ENCODE measurements at places on chromosomes 6 and 20. TPM values are rescaled to one million over a fixed set of nuclear protein-coding genes. Genes with fewer than 3 reads are reported as not detected.

DNA sequence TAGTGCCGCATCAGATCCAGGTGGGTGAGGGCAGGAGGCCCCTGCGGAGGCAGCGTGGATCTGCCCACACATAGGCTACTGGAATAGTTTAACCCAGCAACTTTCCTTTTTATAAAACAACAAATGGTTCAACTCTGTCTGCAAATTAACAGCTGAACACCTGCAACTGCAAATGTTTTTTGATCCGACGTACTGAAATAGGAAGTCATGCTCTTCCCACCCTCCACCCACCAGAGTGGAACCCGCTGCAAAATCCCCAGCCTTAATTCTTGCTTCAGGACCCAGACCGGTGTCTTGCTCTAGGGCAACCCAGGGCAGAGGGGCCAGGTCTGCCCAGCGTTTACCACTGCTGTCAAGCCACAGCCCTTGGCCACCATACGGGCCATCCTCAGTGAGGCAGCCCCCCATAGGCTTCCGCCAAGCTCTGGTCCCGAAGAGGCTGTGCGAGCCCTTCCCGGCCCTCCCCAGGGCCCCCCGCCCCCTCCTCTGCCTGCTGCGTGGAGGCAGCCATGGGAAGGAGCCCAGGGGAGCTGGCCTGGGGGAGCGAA, 334.3 kb downstream of the ZFAND3 start:
- no peak overlapping the region for H3K4me3 ChIP-seq
- H3K4me1 ChIP-seq: peaks cover 11% of the 10 kb centered on the region
- peaks cover 15% of the 10 kb centered on the region for H3K36me3 ChIP-seq
- DNase-seq: no peak

GRCh38 chr6:56851541-56852259, 103.2 kb upstream of the BEND6 start:
- peak overlapping the region; percentile 83 for H3K4me3 ChIP-seq
- H3K27ac ChIP-seq: peak overlapping the region; percentile 62
- H3K4me1 ChIP-seq: peaks cover 25% of the 10 kb centered on the region
- no peaks in the 10 kb centered on the region for H3K27me3 ChIP-seq
- no peaks in the 10 kb centered on the region for H3K36me3 ChIP-seq

DNA sequence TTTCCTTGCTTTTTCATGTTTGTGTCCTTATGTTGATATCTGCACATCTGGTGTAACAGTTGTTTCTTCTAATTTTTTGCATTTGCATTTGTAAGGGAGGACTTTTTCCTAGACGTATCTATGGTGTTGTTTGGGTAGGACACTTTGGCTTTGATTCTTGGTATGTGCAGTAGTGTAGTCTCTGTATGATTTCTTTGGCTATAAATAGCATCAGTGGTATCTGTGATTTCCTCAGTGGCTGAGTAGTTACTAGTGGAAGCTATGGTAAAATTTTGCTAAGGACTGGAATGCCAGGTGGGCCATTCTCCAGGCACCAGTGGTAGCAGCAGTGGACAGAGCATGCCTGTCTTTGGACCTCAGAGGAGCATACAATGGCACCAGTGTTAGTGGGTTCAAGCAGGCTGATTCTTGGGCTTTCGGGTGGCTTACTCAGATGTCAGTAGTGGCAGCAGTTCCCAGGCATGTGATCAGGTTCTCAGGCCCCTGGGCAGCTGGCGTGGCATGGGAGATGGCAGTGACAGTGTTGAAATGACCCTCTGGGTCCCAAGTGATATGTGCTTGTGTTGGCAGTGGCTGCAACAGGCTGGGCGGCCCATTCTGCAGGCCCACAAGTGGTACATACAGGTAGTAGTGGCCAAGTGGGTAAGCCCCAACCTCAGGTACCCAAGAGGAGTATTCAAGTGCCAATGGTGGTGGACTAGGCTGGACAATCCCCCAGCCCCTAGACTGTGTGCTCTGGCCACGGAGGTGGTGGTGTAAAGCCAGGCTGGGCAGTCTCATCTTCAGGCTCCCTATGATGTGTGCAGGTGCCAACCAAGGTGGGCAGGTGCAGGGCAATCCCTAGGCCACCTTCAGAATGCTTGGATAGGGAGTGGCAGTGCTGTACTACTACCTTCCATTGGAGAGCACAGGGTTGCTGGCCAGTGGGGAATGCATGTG, 54.5 kb downstream of the PLCG1 start:
- no peak overlapping the region for H3K4me3 ChIP-seq
- H3K27ac ChIP-seq: no peak overlapping the region
- DNase-seq: no peak
- no peaks in the 10 kb centered on the region for H3K4me1 ChIP-seq
- H3K27me3 ChIP-seq: no peaks in the 10 kb centered on the region

DNA sequence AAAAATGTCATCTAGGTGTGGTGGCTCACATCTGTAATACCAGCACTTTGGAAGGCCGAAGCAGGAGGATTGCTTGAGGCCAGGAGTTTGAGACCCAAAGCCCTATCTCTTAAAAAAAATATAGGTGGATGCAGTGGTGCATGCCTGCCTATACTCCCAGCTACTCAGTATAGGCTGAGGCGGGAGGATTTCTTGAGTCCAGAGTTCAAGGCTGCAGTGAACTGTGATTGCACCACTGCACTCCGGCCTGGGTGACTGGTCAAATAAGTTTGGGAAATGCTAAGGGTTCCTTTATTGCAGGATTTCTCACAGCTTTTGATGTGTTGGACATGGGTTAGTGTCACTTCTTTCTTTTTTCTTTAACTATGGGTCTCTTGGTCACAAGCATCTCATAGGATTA, 261.3 kb downstream of the PLCB1 start:
- H3K27me3 ChIP-seq: no peaks in the 10 kb centered on the region
- no peaks in the 10 kb centered on the region for H3K36me3 ChIP-seq
- DNase-seq: no peak
- no peak overlapping the region for H3K4me3 ChIP-seq
- H3K27ac ChIP-seq: no peak overlapping the region

DNA sequence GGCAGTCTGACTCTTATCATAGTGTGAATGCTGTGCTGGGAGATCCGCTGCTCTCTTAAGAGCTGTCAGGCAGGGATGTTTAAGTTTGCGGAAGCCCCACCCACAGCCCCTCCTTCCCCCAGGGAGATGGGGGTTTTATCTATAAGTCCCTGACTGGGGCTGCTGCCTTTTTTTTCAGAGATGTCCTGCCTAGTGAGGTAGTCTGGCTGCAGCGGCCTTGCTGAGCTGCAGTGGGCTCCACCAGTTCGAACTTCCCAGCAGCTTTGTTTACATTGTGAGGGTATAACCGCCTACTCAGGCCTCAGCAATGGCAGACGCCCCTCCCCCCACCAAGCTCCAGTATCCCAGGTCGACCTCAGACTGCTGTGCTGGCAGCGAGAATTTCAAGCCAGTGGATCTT, 75.7 kb upstream of the UST start:
- no peaks in the 10 kb centered on the region for H3K27me3 ChIP-seq
- H3K4me3 ChIP-seq: no peak overlapping the region
- H3K4me1 ChIP-seq: no peaks in the 10 kb centered on the region
- H3K36me3 ChIP-seq: peaks cover 13% of the 10 kb centered on the region
- no peak overlapping the region for H3K27ac ChIP-seq

DNA sequence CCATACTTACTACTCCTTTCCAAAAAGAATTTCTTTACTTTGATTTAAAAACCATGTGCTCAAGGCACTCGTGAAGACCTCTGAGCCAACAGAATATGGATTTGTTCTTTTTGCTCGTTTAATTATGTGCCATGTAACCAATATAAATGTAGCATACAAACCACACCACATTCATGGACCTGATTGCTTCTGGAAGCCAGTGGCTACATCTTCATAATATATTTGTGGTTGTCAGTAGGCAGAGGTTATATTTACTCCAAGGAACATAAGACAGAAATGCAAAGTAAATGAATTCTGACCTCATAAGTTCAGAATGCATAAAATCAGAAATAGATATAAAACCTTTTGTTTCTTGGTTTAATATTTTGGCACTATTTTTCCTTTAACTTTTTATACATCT, 373.0 kb downstream of the HDGFL1 start:
- no peaks in the 10 kb centered on the region for H3K27me3 ChIP-seq
- H3K36me3 ChIP-seq: peaks cover 17% of the 10 kb centered on the region
- no peak overlapping the region for H3K4me3 ChIP-seq
- DNase-seq: no peak
- H3K4me1 ChIP-seq: peaks cover 29% of the 10 kb centered on the region

Gene PSORS1C2
- not detected for total RNA-seq

Gene BMP2
- 9.2 TPM for total RNA-seq

Gene CDS2
- total RNA-seq: 41.6 TPM

Gene DDX43
- not detected for total RNA-seq

Measured in mesothelial cell of epicardium (in vitro differentiated cells).